Umbilical cord (tissue), 2 donors: ENCODE measurements at places on chromosomes 11 and 22.
A peak's percentile ranks its signal among the peaks of the same experiment; 100 is the strongest.

DNA sequence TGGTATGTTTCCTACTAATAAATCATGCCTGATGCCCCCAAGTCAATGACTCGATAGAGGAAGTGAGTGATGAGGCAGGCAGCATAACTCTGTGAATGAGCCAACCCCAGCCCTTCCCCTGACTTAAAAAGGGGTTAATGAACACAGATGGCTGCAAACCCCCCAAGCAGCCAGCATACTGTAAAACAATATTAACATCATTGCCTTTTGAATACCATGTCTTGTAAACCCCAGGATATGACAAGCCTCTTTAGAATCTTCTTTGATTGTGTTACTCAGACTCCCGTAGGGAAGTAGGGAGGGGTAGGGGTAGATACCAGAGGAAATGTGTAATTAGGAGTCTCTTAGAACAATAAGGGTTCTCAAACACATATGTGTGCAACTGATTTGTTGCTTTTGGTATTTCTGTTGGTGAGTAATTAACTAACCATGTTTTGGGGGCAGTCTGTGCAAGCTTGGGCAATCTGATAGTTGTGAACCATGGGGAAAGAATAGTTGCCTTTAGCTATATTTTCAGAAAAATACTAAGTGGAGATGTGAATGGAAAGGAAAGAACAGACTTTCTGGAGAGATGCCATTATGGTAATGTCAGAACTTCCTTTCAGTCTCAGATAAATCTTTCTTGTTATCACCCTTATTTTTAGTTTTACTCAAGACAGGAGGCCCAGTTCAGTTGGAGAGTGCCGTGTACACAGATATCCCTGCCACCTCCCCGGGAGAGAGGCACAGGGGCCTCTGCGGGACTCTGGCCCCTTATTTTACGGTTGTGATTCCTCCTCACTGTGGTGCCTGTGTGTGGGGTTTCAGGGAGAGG is 701.8 kb downstream of the NTM start:
- DNase-seq, result peak; percentile 43

GRCh38 chr11:83990160-83990733 is 704.1 kb upstream of the CCDC90B start:
- no peak for DNase-seq

DNA sequence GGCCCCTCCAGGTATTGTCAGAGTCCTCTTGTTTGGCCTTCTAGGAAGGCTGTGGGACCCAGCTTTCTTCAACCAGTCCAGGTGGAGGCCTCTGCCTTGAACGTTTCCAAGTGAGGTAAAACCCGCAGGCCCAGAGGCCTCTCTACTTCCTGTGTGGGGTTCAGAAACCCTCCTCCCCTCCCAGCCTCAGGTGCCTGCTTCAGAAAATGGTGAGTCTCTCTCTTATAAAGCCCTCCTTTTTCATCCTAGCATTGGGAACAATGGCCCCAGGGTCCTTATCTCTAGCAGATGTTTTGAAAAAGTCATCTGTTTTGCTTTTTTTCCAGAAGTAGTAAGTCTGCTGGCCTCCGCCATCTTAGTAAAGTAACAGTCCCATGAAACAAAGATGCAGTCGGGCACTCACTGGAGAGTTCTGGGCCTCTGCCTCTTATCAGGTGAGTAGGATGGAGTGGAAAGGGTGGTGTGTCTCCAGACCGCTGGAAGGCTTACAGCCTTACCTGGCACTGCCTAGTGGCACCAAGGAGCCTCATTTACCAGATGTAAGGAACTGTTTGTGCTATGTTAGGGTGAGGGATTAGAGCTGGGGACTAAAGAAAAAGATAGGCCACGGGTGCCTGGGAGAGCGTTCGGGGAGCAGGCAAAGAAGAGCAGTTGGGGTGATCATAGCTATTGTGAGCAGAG is at the start of gene CD3E:
CD3E (plus strand) TSS at position 163 of the 681 bp plus-strand sequence; CDS start at position 386, 223 bp downstream.
- no peak for DNase-seq

DNA sequence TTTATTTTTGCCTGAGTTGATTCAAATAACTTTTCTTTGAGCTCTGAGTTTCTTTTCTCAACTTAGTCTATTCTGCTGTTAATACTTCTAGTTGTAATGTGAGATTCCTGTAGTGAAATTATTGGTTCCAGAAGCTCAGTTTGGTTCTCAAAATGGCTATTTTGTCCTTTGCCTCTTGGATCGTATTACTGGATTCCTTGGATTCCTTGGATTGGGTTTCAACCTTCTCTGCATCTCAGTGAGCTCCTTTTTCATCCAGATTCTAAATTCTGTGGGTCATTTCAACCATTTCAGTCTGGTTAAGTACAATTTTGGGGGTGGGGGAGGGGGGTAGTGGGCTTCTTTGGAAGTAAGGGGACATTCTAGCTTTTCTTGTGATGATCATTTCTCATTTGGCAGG is 341.1 kb upstream of the CNTN5 start:
- no peak for DNase-seq
